ENCODE measurements at places on chromosomes 11 and 22.

GRCh38 chr11:66011239-66011784 is 496 bp upstream of the CST6 start:
- DNase-seq = no peak

DNA sequence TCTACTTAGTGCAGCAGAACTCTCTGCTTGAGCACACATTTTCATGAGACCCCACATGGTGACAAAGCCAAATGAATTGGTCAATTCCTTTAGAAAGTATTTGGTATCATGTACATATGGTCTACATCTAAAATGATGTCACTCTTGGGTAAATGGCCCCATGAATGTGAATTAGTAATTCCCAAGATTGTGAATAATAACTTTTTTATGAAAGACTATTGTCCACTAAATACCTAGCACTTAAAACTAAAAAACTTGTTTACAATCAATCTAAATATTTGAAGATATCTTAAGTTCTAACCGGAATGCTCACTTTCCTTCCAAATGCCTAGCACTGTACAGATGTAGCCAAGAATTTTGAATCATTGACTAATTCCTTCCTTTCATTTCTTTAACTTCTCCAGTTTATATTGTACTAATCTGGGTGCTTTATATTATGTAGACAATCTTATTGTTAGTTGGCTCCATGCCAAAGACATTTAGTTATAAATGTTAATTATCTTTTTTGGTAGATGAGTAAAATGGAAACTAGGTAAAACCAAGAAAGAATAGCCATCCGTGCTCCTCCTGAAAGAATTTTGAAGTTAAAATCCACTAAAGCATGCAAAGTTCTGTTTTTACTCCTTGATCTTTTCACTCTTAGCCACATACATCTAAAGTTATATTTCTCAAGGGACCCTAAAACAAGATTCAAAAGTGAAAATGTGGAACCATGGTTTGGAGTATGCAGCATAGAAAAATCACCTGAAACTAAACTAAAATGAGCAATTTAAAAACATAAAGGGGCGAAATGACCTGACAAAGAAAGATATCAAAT is 145.0 kb upstream of the ARHGAP20 start:
- DNase-seq = no peak

DNA sequence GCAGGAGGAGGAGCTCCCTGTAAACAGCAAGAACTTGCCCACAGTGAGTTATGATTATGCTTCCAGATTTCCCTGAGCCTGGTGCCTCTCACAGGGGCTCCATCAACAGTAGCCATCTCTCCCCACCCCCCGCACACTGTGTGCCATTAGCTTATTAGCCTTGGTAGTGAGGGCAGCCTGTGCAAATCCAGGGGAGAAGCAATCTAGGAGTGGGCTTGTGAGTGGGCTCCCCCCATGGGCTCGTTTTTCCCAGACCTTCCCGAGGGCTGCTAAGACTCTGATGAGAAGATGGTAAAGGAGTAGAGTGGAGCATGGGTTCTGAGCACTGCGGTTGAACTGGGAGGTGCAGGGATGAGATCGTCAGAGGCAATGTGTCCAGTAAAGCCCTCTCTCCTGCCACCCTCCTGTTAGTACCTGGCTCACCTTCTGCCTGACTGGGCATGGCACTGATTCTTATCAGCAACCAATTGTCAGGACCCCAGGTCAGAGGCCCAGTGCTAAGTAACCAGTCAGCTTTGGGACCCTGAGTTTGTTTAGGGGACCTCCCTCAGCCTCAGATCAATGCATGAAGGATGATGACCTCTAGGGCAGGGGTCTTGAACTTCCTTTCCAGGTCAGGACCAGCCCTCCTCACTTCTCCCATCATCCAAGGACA is 38.4 kb upstream of the TP53I11 start:
- DNase-seq = no peak

GRCh38 chr11:35162745-35163144 is 23.8 kb downstream of the CD44 start:
- DNase-seq = no peak

All from NCI-H1092 treated with DMSO at 0.1 percent for 48 hours (cell line).